ENCODE measurements at places on chromosomes 5 and 9.

GRCh38 chr9:135075234-135076142 is 12.0 kb upstream of the OLFM1 start:
- DNase-seq, result no peak

GRCh38 chr5:37858250-37858649 is 18.4 kb upstream of the GDNF start:
- no peak for DNase-seq

DNA sequence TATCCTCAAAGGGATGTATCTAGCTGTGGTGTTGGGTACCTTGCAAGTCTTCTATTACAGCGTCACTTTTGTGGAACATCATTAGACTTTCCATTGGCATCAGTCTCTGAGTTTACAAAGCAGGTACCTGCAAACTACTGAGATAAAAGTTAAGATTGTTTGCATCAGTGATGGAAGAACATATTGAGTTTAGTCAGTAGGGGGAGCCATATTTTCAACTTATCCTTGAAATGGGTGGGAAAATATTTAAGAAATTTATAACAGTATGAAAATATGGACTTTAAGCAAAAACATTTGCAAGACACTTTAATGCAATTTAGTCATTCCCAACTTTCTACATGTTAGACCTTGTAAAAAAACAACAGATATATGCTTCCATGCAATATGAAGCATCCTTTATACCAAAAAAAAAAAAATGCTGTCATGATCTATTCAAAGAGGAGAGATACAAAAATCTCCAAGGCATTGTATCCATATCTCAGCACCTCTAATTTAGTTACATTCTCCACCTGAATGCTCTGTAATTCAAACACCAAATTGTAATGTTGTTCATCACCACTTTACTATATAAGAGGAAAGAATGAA is 98.6 kb upstream of the ADAMTS19 start:
- DNase-seq, result peak; percentile 38

GRCh38 chr9:109098171-109098959 is 21.4 kb downstream of the TMEM245 start:
- peak; percentile 63 for DNase-seq

- DNase-seq, result no peak
Observed at GRCh38 chr9:91191411-91192380, 170.0 kb downstream of the AUH start.

- no peak for DNase-seq
Observed at GRCh38 chr5:105735704-105736103, 1935.0 kb downstream of the EFNA5 start.

GRCh38 chr9:29290516-29290915 is 1717.2 kb upstream of the C9orf72 start:
- no peak for DNase-seq

- peak; percentile 23 for DNase-seq
Observed at GRCh38 chr9:16496908-16497307, 373.6 kb downstream of the BNC2 start.

- peak; percentile 61 for DNase-seq
Observed at GRCh38 chr5:163489055-163489744, 16.2 kb upstream of the MAT2B start.

All from ELR (cell line).